Aorta (tissue), 5 donors: ENCODE measurements at places on chromosomes 4 and X.

DNA sequence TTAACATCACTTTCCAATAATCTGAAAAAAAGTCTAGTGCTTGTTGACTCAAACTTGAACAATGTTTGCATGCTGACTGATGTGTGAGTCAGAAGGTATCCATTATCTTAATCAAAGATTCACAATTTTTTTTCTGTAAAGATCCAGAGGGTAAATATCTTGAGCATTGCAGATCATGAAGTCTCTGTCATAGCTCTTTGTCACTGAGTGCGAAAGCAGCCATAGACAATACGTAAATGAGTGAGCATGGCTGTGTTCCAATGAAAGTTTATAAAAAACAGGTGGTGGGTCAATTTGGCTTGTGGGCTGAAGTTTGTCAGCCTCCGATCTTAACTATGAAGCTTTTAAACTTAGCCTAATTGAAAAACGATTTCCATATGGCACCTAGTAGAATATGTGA, 37.7 kb downstream of the NHS start:
- no peaks in the 10 kb centered on the region for H3K36me3 ChIP-seq
- DNase-seq: no peak
- peaks cover 2% of the 10 kb centered on the region for H3K4me1 ChIP-seq
- H3K27ac ChIP-seq: no peak overlapping the region
- H3K27me3 ChIP-seq: no peaks in the 10 kb centered on the region

- no peak overlapping the region for H3K27ac ChIP-seq
- no peak overlapping the region for H3K4me3 ChIP-seq
- no peak for DNase-seq
- H3K36me3 ChIP-seq: no peaks in the 10 kb centered on the region
- H3K27me3 ChIP-seq: no peaks in the 10 kb centered on the region
These were observed 562.5 kb downstream of the CCSER1 start for GRCh38 chr4:90689739-90690138.

GRCh38 chr4:57971261-57971660, 861.1 kb upstream of the IGFBP7 start:
- H3K4me3 ChIP-seq: no peak overlapping the region
- H3K36me3 ChIP-seq: no peaks in the 10 kb centered on the region
- no peaks in the 10 kb centered on the region for H3K4me1 ChIP-seq
- H3K27me3 ChIP-seq: no peaks in the 10 kb centered on the region
- no peak for DNase-seq

- no peaks in the 10 kb centered on the region for H3K27me3 ChIP-seq
- no peaks in the 10 kb centered on the region for H3K4me1 ChIP-seq
- no peak overlapping the region for H3K4me3 ChIP-seq
These were observed 709.1 kb upstream of the FAM241A start for GRCh38 chr4:111435986-111436744.
